Suprapubic skin (tissue), 4 donors: ENCODE measurements at places on chromosomes 16 and 17.

- no peak overlapping the region for H3K27ac ChIP-seq
- no peak overlapping the region for H3K4me3 ChIP-seq
- no peaks in the 10 kb centered on the region for H3K27me3 ChIP-seq
- no peak for DNase-seq
- H3K4me1 ChIP-seq = peaks cover 5% of the 10 kb centered on the region
Observed at GRCh38 chr17:80060644-80061043, 24.2 kb downstream of the CCDC40 start.

DNA sequence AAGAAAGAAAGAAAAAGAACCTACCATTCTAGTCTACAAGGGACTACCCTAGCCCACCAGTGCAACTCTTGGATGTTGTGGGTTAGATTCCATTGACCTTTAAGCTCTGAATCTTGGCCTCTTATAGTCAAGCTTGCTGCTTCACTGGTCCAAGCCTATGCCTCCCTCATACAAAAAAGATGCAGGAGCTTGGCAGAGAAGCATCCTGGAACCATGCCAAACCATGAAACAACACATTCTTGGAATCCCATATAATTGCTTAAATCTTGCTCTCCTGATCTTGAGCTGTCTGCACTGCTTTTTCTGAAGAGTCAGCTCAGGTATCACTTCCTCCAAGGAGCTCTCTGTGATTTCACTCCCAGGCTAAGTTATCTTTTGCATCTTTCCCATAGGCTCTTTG, 117.9 kb upstream of the GPR139 start:
- no peak for DNase-seq
- H3K4me1 ChIP-seq = no peaks in the 10 kb centered on the region
- H3K27me3 ChIP-seq = no peaks in the 10 kb centered on the region
- H3K4me3 ChIP-seq = no peak overlapping the region
- H3K36me3 ChIP-seq = no peaks in the 10 kb centered on the region
- no peak overlapping the region for H3K27ac ChIP-seq

DNA sequence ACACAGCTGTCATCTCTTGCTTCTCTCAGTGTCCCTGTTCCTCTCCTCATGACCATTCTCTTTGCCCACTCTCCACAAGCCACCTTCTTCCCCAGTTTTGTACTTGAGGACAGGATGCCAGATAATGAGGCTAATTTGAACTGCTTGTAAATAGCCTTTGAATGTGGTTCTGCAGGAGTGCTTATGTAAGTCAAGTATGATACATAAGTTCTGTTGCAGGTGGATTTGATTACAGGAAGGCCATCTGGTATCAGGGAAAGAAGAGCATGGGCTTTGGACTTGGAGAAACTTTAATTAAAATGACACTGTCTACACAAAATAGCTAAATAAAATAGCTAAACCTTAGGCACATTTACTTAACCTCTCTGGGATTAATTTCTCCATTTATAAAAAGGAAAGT, 120.2 kb upstream of the HLF start:
- no peaks in the 10 kb centered on the region for H3K36me3 ChIP-seq
- no peak overlapping the region for H3K4me3 ChIP-seq
- H3K27me3 ChIP-seq = no peaks in the 10 kb centered on the region
- H3K4me1 ChIP-seq = no peaks in the 10 kb centered on the region
- no peak overlapping the region for H3K27ac ChIP-seq

DNA sequence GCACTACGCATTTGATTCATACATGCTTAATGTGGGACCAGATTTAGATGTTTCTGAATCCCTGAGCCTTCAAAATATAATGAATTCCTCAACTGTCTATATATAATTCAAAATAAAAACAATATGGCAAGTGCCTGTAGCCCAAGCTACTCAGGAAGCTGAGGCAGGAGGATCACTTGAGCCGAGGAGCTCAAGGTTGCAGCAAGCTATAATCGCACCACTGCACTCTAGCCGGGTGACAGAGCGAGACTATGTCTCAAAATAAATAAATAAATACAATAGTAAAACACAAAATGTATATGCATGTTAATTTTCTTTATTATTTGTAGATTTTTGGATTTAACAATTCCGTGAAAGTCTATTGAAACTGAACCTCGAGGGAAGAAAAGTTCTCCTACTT, 50.6 kb upstream of the IRX6 start:
- no peaks in the 10 kb centered on the region for H3K36me3 ChIP-seq
- no peak overlapping the region for H3K4me3 ChIP-seq

DNA sequence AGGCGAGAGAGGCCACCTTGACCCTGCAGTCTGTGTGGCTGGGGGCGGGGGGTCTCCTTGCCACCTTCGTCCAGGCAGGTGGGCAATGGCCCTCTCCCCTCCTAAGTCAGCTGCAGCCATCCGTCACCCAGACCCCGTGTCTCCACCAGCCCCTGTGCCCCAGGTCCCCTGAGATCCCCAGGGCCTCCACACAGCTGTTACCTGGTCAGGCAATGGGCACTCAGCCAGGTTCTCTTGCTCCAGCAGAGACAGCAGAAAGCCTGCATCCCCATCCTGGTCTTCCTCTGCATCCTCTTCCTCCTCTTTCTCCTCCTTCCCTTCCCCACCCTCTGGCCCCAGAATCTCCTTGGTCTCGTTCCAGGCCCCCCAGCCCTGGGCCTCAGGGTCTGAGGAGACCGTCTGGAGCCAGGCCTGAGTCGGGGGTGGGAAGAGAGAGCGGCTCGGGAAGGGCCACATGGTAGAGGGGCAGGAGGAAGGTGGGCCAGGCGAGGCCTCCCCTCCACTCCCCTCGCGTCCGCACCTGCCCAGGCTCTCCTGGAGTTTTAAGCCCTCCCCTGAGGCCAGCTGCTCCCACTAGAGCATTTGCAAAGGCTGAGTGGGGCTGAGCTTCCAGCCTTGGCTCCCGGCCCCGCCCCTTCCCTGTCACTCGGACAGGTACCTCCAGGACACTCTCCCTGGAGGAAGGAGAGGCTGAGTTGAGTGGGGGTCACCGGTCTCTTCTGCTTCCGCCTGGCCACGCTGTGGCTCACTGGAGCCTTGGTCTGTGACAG, at the start of gene PABPN1L:
Gene PABPN1L, minus strand, starts transcription at position 510 of the 770 bp plus-strand sequence. Its CDS starts 54 bp downstream, at position 456.
- no peak within 1 kb of the TSS for H3K4me3 ChIP-seq
- H3K27ac ChIP-seq = no peak within 1 kb of the TSS
- H3K36me3 ChIP-seq = peaks cover 20% of the 10 kb centered on the region
- no peak for DNase-seq
- peaks cover 15% of the 10 kb centered on the region for H3K27me3 ChIP-seq
